ENCODE measurements at places on chromosomes 3 and 15.

GRCh38 chr15:94924057-94924456, 692.7 kb downstream of the MCTP2 start:
- no peak for DNase-seq

DNA sequence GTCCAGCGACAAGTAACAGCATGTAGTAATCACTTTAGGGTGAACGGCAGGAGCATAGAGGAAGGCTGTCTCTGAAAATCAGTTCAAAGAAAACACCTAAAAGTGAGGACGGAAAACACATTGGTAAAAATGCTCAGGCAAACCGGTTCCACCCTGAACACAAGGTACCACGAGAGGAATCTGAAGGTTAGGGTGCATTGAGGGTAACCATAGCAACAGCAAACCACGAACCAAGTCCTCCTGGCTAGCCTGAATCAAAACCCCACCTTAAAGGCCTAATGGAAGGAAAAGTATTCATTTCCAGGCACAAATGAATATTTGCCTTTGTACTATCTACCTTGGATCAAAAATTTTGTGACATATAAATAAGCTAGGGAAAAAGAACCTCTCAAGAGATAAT, 315.0 kb downstream of the OCA2 start:
- no peak for DNase-seq

GRCh38 chr3:192884777-192885773, 32.6 kb downstream of the MB21D2 start:
- no peak for DNase-seq

- DNase-seq = no peak
Observed at GRCh38 chr3:174035328-174035886, 637.9 kb downstream of the NLGN1 start.

DNA sequence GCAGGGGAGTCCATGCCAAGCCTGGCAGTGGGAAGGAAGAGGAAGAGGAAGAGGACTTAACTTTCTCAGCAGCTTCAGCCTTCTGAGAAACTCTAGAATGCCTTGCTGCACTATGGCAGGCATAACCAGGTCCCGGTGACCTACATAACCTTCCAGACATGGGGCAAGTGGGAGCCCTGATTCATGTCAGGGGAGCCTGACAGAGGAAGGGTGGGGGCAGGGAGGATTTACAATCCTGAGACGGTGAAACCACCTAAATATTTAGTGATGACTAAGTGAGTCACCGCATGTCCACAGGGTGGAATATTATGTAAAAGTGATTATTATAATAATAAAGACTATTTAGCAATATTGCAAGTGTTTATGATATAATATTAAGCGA, 46.7 kb downstream of the AMOTL2 start:
- no peak for DNase-seq

DNA sequence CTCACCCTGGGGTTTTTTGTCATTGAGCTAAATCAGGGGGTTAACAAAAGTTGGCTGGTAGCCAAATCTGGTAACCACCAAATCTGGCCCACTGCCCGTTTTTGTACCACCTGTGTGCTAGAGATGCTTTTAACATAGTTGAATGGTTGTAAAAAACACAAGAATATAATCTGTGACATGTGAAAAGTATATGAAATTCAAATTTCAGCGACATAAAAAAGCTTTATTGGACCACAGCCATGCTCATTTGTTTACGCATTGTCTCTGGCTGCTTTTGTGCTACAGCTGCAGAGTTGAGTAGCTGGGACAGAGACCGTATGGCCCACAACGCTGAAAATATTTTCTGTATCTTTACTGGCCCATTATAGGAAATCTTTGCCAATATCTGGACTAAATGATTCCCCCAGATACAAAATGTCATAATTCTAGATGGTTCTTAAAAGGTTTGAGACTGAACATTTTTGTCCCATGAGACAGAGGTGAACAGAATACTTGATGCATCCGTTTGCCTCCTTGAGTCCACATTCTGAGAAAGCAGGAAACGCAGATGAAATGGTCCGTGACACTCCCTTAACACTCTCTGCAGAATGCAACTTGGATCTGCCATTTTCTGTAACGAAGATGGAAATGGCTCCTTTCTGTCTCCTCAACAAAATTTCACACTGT, 120.9 kb upstream of the PDZRN3 start:
- DNase-seq = no peak

DNA sequence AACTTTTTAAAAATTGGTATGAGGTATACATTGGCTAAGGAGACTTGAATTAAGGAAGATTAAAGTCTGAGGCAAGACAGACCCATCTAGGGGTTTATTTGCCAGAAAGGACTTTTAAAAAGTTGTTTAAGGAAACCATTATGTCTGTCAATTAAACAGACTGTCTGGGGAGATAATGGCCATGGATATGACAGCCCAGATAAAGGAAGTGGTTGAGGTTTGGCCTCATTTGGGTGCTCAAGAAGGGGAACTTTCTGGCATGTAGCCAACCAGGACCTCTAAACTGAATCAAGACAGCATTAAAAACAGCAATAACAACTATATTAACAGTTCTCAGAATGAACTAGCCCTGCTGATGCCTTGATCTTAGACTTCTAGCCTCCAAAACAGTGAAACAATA, 9.9 kb upstream of the CD200R1L start:
- no peak for DNase-seq

- no peak for DNase-seq
Observed at GRCh38 chr15:56254265-56254664, 10.6 kb upstream of the RFX7 start.

All from activated CD4-positive, alpha-beta T cell treated with anti-CD3 and anti-CD28 coated beads, Interleukin-2, amount 50 U/mL, for 16 hours (primary cell).